Psoas muscle (tissue), 8 donors: ENCODE measurements at places on chromosomes 6 and 20. TPM values are rescaled to one million over a fixed set of nuclear protein-coding genes. Genes with fewer than 3 reads are reported as not detected.

DNA sequence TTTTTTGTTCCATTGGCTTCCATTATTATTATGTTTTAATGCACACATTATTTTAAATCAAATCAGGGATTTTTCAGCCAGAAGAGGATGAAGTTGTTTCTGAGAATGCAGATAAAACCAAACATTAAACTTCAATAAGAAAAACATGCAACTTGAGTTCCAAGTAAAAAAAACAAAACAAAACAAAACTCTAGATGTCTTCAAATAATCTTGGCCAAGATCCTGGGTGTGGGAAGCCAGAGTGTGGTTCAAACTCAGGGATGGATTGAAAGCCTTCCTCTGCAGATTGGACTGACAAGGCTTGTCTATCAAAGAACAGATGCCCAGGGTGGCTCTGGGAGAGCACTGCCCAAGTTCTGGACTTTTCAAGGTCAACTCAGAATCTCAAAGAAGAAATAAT lies 134.1 kb downstream of the LCA5 start:
- DNase-seq = no peak

DNA sequence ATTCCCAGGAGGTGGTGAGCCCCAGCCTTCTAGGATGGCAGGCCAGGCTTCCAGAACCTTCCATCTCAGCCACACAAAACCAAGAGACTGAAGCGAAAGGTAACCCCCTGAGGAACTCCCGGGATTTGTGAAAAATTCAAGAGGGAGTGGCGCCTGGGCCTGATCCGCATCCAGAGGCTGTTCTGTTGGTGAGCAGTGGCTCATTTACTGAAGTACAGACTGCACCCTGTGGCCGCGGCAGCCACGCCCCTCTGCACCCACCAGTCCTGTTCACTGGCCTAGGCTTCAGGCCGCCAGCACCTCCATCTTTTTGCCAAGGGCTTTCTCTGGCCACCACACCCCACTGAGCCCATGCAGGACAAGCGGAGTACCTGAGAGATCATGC lies 79.1 kb upstream of the PTPN1 start:
- DNase-seq = no peak

DNA sequence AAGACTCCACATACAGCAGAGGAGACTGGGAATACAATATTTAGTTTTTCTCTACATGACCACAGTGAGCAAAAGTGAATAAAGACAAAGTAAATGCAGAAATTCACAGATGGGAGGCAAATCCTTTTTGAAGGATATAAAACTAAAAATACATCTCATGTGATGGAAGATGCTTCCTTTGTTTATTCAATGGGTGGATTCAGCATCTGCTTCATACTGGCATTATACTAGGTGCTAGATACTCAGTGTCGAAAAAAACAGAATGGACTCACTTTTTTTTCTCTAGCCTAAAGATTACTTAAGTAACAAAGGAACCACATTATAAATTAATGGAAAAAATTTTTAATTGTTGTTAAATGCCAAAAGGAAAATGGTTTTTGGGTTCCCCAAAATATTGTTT lies 216.2 kb downstream of the TRDN start:
- DNase-seq = no peak

GRCh38 chr6:110116258-110116657 lies 63.2 kb downstream of the WASF1 start:
- DNase-seq = no peak

GRCh38 chr6:47235421-47235820 lies 74.3 kb downstream of the TNFRSF21 start:
- DNase-seq = no peak

- DNase-seq = no peak
These were observed 242.2 kb upstream of the RREB1 start for GRCh38 chr6:6865611-6866010.

DNA sequence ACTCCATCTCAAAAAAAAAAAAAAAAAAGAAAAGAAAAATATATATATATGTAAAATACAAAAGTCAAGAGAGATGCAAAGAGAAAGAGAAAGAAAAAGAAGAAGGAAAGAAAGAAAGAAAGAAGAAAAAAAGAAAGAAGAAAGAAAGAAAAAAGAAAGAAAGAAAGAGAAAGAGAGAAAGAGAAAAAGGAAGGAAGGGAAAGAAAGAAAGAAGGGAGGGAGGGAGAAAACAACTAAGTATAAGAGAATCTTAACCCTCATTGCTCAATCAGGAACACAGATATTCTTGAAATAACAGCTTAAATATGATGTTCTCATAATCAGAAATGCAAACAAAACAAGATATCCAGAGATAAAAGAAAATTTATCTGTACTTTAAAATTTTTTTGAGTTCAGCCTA lies 54.4 kb upstream of the MARCKS start:
- DNase-seq = no peak

- DNase-seq = no peak
These were observed 88.5 kb downstream of the PSMG4 start for GRCh38 chr6:3347247-3347646.

DNA sequence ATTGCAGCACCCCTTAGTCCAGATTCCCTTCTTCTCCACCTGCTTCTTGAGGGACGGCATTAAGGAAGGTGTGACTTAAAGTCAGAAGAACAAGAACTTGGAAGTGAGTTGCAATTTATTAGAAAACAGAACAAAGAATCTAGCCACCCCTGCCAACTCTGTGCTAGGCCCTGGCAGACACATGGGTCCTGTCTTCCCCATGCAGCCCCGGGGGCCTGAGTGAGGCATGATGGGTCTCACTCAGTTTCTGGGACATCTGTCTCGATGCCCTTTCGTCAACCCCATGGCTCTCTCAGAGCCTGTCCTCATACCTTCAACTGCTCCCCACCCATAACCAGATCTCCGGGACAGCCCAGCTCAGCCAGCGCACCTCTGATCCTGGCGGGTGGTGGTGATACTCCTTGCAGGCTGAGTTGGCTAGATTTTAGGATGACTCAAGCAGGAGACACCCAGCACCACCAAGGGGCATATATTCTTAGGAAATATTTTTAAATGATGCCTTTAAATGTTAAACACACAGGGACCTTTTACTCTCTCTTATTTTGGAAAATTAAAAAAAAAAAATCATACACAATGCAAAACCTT lies 143.2 kb upstream of the RNF24 start:
- DNase-seq = no peak

GRCh38 chr6:15102241-15102640 lies 143.6 kb upstream of the JARID2 start:
- DNase-seq = no peak

DNA sequence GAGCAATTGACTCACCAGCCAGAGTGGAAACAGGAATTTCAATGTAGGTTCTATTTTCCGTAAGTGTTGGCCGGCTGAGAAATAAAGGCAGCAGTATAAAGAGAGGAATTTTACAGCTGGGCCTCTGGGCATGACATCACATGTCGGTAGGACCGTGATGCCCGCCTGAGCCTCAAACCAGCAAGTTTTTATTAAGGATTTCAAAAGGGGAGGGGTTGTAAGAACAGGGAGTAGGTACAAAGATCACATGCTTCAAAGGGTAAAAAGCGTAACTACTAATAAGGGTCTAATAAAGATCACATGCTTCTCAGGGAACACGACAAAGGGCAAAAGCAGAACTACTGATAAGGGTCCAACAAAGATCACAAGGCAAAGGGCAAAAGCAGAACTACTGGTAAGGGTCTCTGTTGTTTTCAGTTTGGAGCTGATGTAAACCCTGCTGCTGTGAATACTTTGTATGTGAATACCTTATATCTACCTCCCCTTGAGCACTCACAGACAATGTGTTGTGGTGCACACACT lies 9.0 kb upstream of the TULP4 start:
- DNase-seq = no peak

Gene PSMF1
- 139 TPM for total RNA-seq

Gene SPATA2
- total RNA-seq = 13.5 TPM

Gene SAMD3
- 0.44 TPM for total RNA-seq

Gene IMPG1
- not detected for total RNA-seq
